Stimulated activated CD8-positive, alpha-beta memory T cell treated with anti-CD3 and anti-CD28 coated beads, Interleukin-4, amount 100 ng/mL, for 1 hour (primary cell): ENCODE measurements at places on chromosomes 2 and 18.

GRCh38 chr2:65264821-65265670, 37.4 kb downstream of the ACTR2 start:
- no peak for DNase-seq

GRCh38 chr2:227876300-227876801, 4.9 kb downstream of the DAW1 start:
- no peak for DNase-seq

DNA sequence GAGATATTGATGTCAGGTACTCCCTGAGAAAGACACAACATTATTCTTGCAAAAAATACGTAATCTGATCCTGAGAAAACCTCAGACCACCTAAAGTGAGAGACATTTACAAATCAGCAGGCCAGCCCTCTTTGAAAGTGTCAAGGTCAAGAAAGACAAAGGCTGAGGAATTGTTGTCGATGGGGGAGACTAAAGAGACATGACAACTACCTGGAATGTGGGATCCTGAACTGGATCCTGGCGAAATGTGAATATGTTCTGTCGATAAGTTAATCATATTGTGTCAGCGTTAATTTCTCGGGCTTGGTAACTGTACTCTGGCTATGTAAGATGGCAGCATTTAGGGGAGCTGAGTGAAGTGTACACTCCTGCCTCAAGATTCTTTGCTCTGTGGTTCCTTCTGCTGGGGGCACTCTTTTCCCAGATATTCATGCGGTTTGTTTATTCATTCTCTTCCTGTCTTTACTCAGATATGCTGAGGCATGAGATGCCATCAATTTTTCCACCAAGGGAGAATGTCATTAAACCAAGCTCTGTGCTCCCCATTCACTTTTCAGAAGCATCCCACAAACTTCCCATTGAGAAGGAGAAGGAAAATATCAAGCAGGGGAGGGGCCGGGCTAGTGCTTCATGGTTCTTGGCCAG, 154.9 kb downstream of the CAPN13 start:
- no peak for DNase-seq

DNA sequence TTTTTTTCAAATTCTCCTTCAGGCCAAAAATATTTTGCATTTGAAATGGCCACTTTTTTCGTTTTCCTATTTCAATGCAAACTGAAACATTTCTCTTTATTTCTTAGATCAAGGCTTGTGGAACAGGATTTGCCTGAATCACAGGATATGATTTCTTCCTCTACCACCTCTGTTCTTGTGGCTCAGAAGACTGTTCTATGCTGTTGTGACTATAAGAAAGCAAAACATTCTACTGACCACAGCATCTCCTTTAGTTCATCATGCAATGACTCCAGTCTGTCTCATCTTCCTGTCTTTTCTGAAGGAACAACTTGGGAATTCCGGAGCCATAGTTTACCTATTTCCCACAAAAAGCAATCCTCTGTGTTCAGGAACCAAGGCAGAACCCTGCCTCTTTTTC, 16.2 kb upstream of the ZNF512 start:
- no peak for DNase-seq

DNA sequence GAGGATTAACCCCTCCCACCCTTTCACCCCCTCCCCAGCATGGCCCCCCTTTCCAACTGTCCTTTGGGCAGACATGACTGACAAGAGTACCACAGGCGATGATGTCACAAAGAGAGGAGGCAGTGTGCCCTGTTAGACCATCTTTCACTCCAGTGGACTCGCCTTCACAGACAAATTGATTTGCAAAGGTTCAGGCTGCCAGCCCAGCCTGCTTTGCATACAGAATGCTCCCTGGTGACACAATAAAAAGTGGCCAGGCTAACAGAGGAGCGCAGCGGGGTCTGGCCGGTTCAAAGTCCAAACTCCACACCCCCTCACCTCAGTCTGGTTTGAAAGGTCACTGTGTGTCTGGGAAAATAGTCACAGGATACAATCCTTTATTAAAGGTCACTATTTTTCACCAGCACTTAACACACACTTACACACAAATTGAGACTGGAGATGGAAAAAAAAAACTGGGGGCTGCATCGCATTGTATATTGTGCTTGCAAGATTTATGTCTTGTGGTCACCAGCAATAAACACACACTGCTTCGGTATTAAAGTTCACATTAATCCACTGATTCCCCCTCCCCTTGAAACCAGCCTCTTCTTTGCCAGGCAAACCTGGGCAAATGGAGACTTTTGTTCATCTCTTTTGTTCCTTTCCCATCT, 236.9 kb downstream of the BCL11A start:
- no peak for DNase-seq

DNA sequence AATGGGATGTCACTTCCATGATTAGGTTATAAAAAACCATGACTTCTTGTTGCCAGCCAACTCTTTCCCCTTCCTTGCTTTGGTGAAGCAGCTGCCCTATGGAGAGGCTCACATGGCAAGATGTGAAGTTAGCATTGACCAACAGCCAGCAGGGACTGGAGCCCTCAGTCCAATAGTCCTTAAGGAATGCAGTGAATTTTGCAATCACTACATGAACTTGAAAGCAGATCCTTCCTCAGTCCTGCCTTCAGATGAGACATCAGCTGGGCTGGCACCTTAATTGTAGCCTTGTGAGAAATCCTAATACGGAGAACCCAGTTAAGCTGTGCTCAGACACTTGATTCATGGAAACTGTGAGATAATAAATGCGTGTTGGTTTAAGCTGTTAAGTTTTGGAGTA, 61.8 kb downstream of the ATP8B1 start:
- no peak for DNase-seq

DNA sequence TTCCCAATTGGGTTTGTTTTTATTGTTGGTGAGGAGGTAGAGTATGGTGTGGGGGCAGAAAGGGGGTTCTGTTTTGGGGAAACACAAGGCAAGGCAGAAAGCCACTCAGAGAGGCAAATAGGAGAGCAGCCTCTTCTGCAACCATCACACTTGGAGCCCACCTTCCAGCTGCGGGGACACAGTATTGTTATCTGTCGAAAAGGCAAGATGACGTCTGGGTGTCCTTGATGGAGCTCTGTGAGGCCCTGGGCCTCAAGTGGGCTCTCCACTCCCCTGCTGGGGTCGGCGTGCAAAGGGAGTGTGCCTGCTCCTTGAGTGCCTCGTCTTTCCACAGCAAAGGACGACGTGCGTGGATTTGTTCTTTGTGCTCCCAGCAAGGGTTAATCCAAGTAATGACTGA, 227.6 kb downstream of the ANAPC1 start:
- DNase-seq = no peak
